ENCODE measurements at places on chromosomes 4 and X. TPM values are rescaled to one million over a fixed set of nuclear protein-coding genes. Genes with fewer than 3 reads are reported as not detected.

Gene HS3ST1
- polyA plus RNA-seq = 5.5 TPM

Gene TMEM164
- 41.8 TPM for polyA plus RNA-seq

GRCh38 chr4:47703956-47704355, 133.9 kb downstream of the CORIN start:
- DNase-seq = no peak

DNA sequence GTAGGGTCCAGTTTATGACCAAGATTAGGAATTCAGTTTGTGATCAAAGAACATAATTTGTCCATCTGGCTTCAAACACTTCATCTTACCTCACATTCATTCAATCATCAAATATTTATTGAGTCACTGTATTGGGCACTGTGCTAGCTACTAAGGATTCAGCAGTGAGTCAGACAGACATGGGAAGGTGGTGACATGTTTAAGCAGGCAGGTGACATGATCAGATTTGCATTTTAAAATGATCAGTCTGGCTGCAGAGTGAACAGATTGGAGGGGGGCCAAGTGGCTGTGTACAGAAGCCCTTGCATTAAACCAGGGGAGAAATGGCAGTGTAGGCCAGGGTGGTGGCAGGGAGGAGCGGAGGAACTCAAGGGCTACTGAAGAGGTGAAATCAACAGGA, 25.1 kb upstream of the APLN start:
- no peak for DNase-seq

DNA sequence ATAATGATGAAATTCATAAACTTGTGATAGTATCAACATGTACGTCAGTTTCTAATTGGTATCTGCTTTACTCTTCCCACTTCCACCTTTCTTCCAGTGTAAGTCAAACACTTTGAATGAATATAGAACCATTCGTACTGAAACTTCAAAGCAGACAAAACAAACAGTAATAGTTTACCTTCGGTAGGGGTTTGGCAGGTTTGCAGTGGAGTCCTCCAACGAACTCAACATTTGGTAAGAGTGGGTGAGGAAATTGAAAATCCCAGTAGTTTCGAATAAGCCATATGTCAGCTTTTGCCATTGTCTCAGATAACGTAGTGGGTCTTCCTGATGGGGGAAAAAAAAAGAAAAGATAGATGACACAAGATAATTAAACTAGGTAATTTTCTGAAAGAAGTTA, 2.2 kb downstream of the UGT2B4 start:
- no peak for DNase-seq

DNA sequence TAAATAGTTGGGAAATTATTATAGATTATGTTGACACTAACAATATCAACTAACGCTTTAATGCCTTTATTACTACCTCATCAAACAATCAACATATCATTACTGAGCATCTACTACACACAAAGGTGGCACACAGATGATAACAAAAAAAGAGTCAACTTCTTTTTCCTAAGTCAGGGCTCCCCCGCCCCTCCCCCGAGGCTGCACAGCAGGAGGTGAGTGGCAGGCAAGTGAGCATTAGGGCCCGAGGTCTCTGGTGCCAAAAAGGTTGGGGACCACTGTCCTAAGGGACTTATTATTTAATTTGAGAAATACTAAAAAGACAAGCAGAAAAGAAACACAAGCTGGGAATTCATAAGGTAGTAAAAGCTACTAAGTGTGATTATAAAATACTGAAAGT, 50.3 kb upstream of the MCF2 start:
- no peak for DNase-seq

- DNase-seq = no peak
Observed at GRCh38 chr4:182309877-182310276, 66.7 kb downstream of the TENM3 start.

- no peak for DNase-seq
Observed at GRCh38 chr4:28176942-28177341, 1316.3 kb downstream of the STIM2 start.

- DNase-seq = no peak
Observed at GRCh38 chrX:45794995-45795337, 594.3 kb upstream of the DIPK2B start.

DNA sequence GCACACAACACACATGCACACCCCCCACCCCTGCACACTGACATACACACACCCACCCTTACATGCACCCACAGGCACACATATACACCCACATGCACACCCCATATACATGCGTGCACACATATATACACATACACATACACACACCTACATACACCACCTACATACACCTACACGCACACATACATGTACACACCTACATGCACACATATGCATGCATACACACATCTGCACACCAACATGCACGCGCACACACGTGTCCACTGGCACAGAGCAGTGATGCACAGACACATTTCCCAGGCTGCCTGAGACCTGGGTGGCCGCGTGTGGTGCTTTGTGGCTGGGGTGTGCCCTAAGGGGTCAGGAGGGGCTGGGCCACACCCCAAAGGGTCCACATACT, 31.7 kb downstream of the FGFRL1 start:
- DNase-seq = no peak

DNA sequence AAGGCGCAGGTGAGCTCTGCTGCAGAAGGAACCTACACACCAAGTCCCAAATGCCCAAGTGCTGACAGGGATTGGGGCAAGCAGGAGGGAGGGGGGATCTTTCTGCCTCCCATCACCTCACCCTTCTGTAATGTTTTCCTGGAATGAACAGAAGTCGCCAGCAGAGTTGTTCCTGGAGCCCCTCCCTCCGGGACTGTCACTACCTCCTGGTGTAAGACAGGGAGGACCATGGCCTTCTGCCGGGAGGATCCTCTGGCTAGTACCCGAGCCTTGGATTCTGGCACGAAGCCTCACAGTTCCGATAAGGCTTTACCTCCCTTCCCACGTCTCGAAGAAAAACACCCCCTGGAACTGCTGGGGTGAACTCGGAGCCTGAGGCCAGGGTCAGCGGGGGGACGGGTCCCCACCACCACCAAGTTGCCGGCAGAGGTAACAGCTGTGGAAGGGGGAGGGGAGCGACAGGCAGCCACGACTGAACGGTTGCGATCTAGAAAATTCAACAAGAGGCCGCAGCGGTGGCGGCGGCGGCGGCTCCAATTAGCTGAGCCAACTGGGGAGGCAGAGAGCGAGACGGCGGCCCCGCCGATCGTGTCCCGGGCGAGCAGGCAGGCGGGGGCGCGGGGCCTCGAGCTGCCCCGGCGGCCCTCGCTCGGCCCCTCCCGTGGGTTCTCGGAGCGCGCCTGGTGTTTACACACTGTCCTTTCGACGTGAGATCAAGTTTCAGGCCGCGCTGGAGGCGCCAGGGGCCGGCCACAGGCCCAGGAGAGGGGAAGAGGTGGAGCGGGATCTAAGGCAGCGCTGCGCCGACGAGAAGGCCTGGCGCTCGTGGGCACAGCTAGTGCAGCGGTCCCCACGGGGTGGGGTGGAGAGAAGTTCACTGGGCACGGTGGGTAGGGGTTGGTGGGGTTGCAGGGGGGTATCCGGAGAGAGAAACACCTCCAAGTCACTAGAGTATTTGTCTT, 53.7 kb upstream of the BCOR start:
- DNase-seq = no peak

Gene FAM149A
- 27.7 TPM for polyA plus RNA-seq

GRCh38 chr4:93217431-93217830, 611.1 kb upstream of the ATOH1 start:
- no peak for DNase-seq

Gene SLC16A2
- polyA plus RNA-seq = 24.5 TPM

DNA sequence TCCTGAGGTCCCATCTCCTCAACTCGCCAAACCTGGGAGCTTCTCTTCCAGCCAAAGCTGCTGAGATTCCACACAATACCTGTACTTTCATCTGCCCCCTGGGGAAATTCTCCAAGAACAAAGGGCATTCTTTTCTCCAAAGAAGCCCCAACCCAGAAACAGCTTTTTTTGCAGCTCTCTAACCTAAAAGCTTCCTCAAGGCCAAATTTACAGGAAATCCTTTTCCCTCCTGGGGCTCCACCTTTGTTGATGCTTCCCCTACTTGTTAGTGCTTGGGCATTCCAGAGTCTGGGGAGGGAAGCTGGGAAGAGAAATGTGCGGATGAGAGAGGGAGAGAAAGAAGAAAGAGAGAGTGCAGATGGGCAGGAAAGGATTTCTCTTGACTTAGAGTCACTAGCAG, 24.3 kb downstream of the ZBTB33 start:
- DNase-seq = no peak

DNA sequence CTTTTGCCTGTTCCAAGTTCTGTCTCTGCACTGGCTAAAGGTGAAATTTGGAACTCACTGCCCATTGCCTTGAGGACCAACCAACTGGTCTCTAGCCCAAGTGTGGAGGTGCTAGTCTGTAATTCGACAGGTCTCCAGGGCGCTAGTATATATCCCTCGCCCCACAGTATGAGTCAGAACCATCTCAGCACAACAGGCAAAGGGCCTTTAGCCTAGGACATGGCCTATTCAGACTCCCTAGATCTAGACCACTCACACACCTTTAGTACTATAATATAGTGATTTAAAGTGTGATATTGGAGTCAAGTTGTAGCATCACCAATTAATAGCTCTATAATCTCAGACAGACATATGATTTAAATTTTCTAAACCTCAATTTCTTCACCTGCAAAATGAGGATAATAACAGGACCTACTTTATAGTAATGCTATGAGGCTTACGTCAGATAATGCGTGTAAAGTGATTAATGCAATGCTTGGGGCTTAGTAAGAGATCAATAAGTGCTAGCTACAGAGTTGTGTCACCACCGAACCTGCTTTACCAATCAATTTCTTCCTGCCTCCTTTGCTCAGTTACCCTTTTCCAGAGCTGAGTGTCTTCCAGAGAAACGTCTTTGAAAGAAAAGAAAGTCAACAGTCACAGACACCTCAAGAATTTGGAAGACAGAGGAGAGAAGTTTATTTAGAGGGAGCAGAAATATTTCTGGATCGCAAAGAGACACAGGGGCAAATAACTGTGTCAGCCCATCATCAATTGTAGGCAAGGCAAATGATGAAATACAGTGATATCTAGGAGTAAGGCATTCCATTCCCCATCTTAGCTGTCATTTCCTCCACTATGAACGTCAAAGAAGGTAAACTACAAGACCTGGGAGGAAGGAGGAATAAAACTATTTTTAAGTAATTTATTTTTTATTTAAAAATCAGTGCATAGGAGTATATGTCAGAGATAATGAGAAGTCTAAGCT, 2.3 kb downstream of the NOX1 start:
- no peak for DNase-seq
